Glomerular endothelial cell (primary cell): ENCODE measurements at places on chromosomes 1 and 21.

- no peak for DNase-seq
Observed at GRCh38 chr1:66981679-66982078, 56.9 kb downstream of the MIER1 start.

DNA sequence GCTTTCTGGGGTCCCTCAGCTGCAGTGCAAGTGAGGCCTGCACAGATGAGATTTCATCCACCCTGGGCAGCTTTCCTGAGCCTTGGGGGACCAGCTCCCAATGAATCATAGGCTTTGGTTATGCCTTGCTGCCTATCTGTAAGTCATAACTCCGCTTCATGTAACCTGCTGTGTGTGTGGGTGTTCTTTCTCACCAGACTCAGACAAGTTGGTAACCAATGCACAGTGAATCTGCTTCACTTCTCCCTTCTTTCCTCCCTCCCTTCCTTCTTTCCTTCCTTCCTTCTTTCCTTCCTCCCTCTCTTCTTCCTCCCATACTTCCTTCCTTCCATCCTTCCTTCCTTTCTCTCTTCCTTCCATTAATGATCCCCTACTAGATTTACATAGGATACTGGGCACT is 34.4 kb upstream of the PSMB2 start:
- DNase-seq, result no peak

DNA sequence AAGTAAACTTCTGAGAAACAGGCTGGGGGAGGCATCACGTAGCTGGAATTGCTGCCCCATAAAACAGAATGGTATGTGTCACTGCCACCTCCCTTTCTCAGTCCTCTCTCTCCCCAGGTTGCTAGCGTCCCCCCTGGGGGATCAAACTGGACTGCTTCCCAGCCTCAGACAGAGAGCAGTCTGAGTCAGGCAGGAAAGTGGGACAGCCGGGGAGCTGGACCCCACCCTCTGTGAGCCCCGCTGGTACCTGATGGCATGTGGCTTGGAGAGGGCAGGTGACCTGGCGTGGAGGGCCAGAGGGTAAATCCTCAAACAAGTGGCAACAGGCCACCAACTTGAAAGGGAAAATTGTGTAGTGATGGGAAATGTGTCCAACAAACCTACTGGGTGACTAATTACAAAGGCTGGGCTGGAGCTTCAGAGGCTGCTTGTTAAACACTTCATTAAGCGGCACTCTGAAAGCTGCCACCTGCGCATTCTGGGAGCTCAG is 1.0 kb upstream of the SFN start:
- no peak for DNase-seq

DNA sequence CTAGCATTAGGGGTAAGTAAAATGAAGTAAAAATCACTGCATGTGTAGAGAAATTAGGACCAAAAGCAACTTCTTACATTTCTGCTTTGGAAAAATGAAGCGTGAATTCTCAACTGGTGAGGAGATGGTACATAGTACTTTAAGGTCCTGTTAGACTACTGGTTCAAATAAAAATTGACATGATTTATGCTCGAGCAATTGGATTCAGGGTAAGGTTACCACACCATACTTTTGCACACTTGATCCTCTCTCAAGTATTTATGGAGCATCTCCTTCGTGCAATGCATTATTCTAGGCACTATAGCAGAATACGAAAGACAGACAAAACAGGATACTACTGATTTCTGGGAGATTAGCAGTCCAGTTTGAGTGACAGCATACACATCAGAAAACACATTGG is 66.2 kb downstream of the BRINP2 start:
- DNase-seq, result no peak

DNA sequence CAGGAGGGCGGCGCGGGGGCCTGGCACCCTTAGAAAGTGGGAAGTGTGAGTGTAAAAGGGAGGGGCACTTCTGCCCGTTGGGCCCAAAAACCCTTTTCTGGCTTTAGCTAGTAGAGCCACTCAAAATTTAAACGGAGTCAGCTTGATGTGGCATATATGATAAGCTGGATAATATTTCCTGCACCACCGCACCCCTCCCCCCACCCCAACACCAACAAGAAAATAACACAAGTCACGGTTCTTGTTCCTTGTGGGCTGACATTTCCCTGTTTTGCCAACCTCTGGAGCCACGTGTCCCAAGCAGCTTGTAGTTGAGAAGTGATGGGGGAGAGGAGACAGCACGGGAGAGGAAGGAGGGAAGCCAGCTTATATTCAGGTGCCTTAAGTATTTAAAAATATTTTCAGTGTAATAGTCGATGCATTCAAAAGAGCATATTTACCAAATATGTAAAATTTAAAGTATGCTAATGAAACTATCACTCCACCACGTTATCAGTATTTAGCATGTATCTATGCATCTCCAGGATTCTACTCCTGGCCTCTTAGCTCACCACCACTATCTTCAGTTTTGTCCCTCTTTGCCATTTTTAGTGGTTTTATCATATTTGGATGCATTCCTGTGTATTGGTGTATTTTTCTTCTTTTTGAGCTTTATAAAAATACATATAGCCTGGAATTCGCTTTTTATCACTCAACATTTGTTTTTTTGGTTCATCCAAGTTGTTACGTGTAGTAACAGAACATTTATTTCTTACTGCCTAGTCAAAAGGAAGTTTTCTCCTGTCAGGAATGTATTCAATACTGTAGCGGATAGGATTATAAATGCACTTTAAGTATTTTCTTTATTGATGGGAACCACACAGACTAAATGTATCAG is 773 bp upstream of the DDX59 start:
- DNase-seq, result peak; percentile 33

DNA sequence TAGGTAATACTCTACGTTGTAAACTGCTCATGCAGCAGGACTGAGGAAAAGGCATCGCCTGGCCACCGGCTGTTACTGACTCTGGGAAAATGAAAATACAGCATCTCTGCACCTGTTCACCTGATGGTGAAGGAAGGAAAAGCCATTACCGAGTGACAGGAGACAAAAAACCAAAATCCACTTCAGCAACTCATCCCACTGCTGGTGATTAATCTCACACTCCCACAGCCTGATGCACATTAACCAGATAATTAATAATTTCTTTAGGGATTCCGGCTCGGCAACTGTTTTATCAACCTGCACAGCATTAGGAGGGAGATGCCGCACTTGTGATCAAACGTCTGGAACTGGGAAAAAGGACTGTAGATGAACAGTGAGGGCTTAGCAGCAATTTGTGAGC is 183.9 kb upstream of the ESRRG start:
- DNase-seq, result no peak

- DNase-seq, result no peak
Observed at GRCh38 chr1:6967431-6968111, 182.3 kb downstream of the CAMTA1 start.

GRCh38 chr1:181104042-181104789 is 15.7 kb downstream of the IER5 start:
- no peak for DNase-seq

DNA sequence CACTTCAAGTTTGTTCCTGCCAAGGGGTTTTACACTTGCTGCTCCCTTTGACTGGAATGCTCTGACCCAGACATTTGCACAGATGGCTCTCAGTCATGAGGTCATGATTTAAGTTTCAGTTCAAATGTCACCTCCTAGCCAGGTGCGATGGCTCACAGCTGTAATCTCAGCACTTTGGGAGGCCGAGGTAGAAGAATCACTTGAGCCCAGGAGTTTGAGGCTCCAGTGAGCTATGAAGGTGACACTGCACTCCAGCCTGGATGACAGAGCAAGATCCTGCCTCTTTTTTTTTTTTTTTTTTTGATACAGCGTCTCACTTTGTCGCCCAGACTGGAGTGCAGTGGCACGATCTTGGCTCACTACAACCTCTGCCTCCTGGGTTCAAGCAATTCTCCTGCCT is 4.5 kb upstream of the ZMYM4 start:
- DNase-seq, result no peak

GRCh38 chr1:190957565-190957964 is 479.9 kb upstream of the BRINP3 start:
- no peak for DNase-seq

GRCh38 chr21:45415188-45415942 is 10.4 kb downstream of the COL18A1 start:
- no peak for DNase-seq

GRCh38 chr1:44719318-44719717 is 11.7 kb downstream of the RNU5D-1 start:
- DNase-seq, result no peak

- DNase-seq, result no peak
Observed at GRCh38 chr1:84156210-84156621, 12.1 kb downstream of the PRKACB start.

DNA sequence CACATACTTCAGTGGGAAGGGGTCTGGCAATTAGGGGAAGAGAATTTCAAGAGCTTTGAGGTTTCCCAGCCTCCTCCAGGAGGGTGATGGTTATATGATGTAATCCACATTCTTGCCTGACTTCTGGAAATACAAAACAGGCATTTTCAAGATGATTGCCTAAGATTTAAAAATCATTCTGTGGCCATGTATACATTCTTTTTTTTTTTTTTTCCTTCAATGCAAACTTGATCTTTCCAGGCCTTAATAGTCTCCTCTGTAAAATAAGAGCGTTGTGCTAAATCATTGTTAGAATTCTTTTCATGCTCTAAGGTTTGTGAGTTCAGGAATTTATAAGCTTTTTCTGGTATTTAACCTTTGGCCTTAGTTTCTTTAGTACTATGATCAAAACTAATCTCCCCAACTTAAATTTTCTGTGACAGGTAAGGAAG is 192.3 kb upstream of the HMCN1 start:
- no peak for DNase-seq

DNA sequence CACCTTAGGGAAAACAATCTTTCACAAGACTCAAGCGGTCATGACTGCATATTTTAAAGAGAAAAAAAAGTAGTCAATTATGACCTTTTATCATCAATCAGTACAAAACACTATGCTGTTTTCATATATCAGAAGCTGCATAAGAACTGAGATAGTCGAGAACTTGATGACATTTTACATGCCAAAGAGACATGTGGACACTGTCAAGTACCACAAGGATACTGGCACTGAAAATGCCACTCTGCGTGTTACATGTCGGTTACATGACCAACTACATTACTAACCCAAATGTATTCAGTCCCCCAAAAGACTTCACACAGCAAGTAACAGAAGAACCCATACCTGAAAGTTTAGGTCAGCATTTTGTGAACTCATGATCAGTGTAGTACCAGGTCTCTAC is 975.0 kb upstream of the ADGRL4 start:
- no peak for DNase-seq

DNA sequence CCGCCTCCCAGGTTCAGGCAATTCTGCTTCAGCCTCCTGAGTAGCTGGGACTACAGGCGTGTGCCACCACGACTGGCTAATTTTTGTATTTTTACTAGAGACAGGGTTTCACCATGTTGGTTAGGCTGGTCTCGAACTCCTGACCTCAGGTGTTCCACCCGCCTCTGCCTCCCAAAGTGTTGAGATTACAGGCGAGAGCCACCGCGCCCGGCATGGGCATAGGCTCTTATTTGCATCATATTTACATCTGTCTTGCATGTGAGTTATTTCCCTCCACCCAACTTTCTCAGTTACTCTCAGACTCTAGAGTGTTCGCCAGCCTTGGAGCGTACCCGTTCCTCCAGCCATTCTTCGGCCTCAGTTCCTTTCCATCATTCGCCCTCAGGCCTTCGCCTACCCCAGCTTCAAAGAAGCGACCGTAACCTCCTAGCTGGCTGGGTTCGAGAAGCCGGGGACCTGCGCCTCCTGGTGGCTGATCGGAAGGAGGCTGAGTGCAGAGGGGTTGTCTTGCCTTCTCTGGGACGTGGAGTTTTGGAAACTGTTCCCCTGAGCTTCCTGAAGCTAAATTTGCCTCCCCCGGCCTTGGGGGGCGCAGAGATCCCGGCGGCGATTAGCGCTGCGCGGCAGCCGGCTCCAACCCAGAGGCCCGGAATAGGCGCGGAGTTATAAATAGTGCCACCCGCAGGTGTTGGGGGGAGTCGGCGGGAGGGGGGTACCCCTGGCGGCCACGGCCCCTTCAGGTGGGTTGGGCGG is 3.6 kb upstream of the ZBTB7B start:
- no peak for DNase-seq

- DNase-seq, result no peak
Observed at GRCh38 chr21:44010429-44010828, 1.7 kb upstream of the TRAPPC10 start.

DNA sequence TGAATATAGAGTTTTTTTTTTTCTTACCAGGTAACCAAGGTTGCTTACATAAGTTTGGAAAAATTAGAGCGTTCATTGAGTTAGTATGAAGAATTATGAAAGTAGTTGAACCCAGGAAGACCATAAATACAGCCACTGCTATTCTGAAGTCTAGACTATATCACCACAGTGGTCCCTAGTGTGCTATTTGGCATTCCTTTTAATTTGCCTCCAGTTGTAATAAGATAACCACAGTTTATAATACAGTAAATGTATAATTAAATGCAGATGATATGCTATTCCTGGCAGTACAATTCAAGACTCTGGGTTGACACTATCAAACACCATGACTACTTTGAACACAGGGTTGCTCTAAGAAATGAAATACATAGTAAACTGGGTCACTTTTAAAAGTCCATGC is 270.5 kb downstream of the BRINP2 start:
- no peak for DNase-seq

DNA sequence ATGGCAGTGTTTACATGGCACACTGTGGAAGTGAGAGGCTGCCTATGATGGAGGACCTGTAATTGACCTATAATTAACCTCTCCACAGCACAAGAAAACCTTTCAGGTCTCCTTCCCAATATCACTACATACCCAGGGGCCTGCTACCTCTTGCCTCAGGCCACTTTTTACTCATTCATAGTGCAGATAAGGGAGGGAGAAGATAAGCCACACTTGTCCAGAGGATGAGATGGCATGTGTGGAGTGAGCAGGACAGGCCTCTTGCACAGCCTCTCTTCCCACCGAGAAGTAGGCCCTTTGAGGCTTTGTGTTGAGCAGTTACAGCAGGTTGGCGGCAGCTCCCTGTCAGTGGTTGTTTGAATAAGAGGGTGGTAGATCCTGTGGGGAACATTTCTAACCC is 31.1 kb upstream of the IKBKE start:
- no peak for DNase-seq

DNA sequence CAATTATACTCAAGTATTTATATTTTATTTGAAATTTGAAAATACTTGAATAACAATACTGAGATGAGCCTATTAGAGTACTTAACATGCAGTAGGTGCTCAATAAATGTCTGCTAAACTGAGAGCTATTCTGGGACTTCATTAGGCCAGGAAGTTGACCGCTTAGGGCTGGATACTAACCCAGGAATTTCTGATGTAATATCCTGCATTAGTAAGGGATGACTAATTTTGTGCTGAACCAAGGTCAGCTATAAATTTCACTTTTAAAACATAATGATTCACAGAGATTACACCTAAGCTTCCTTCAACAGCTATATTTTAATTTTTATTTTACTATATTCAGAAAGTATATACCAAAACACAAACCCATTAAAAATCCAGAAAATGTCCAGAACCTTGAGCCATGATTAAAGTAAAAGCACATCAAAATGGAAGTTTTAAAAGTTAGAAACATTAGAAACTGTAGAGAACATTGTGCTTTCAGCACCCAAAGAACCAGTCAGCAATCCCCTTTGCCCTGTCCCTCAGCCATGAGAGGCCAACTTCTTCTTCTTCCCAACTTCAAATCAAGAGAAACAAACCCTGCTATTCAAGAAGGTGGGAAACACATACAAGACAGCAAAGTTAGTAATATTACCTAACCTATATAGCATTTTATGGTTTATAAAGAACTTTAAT is 35.4 kb downstream of the WNT2B start:
- peak; percentile 87 for DNase-seq

GRCh38 chr1:27992276-27992675 is 32.5 kb downstream of the XKR8 start:
- DNase-seq, result no peak
